ENCODE measurements at places on chromosomes 2 and 18. TPM values are rescaled to one million over a fixed set of nuclear protein-coding genes. Genes with fewer than 3 reads are reported as not detected.

Gene ZNF407
- total RNA-seq: 12.3 TPM

Gene SOX11
- total RNA-seq: not detected

Gene TMEM247
- not detected for total RNA-seq

Gene TDRD15
- total RNA-seq: not detected

Gene CKAP2L
- 23.0 TPM for total RNA-seq

Gene AQP12B
- not detected for total RNA-seq

Gene PLEK
- 20.0 TPM for total RNA-seq

Data from activated CD8-positive, alpha-beta memory T cell treated with anti-CD3 and anti-CD28 coated beads for 36 hours (primary cell).